ENCODE measurements at places on chromosomes 6 and 20.

DNA sequence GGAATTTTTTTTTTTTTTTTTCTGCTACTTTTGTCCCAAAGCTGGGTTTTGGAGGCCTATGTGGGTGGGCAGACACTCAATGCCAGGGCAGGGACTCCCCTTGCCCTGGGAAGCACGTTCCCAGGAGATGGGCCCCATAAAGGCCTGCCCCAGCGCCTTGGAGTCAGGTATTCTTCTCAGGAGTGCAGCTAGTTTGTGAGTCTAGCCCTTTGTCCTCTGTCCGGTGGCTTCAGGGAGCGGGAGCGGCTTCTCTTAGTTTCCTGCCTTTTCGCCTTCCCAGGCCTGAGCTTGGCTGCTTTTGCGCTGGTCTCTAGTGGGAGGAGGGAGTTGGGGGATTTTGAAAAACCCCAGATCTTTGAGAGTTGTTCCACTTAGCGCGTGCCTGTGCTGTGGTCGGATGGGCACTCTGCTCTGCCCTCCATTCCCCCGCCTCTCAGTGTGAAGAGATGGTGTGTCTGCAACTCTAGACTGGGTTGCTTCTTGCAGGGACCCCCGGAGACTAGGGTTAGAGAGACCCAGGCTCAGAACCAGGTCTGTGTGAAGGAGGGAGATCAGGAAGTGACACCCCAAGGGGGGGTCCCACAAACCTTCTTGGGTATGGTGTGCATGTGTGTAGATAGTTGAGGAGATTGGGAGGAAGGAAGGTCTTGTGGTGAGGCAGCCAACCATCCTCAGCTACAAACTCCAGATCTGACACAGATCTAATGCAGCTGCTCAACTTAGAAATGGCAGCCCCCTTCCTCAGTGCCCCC, 1.3 kb downstream of the PLCG1 start:
- no peak for DNase-seq

GRCh38 chr20:38152175-38152620, 12.9 kb downstream of the TGM2 start:
- no peak for DNase-seq

DNA sequence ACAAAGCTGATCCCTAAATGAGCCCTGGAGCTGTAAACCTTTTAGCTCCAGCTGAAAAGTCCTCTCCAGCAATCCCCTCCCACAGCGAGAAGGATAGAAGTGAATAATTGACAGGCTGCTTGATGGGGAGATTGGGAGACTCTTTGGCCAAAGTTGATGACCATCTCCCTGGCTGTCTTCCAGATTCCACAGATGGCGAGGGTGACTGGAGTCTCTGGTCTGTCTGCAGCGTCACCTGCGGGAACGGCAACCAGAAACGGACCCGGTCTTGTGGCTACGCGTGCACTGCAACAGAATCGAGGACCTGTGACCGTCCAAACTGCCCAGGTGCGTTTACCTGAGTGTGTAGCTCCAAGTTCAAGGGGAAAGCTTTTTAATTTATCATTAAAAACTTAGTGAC, 67.3 kb downstream of the ISM1 start:
- DNase-seq, result no peak

DNA sequence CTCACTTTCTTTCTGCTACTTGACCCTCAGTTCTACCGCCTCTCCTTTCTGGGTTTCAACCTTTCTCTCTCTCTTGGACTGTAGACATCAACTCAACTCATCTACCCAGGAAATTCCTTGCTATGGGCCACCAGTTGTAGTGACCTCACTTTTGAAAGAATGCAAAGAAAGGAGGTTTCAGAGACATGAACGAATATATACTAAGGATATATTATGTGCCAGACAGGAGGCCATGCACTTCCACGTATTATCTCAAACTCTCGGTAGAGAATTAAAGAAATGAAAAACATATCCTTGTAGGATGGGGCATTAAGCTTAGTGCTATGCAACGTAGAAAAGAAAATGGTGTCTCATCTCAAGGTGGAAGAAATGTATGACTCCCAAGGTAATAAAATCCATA, 67.3 kb upstream of the NT5E start:
- no peak for DNase-seq

GRCh38 chr6:87171938-87172633, 16.7 kb downstream of the ZNF292 start:
- DNase-seq, result no peak

Data from HEK293T (cell line).